BE2C (cell line): ENCODE measurements at places on chromosomes 3 and 15.

DNA sequence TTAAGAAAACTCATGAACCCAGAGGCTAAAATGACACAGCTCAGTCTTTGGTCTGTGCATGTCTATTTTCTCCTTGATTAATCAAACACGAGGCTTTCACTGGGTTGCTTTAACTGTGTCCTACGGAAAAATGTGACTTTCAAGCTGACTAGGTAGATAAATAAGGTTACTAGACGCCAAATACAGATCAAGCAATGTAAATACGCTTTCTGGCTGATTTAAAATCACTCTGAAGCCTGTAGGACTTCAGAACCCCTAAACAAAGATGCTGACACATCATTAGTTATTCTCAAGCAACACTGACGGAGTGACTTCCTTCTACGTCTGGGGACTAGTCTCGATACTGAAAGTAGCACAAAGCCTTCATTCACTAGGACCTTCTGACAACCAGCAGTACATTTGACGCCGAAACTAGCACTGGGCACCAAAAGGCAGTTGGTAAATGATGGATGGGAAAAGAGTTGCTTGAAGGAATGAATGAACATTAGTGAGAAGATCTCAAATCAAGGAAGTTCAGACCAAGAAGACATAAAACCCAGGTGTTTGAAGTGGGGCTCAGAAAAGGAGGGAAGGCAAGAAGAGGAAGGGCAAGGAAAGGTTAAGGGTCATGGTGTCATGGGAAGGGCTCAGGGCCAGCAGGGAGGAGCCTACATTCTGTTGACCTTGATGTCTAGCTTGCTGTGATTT lies 67.1 kb upstream of the CDV3 start:
- no peak for DNase-seq

DNA sequence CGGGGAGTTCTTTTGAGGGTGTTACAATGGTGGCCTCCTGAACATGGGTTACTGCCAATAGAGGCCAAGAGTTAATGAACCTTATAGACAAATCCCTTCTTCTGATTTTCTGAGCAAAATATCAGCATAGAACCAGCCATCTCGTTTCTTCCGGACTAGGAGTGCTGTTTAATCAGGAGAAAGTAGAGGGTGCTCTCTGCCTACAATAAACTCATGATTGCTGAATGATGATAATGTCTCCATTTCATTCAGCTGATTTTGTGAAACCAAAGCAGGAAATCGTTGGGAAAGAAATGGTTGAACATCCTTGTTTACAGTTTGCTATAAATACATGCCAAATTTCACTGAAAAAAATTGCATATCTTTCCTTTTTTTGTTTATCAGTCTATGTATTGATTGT lies 142.8 kb upstream of the PLSCR5 start:
- no peak for DNase-seq

DNA sequence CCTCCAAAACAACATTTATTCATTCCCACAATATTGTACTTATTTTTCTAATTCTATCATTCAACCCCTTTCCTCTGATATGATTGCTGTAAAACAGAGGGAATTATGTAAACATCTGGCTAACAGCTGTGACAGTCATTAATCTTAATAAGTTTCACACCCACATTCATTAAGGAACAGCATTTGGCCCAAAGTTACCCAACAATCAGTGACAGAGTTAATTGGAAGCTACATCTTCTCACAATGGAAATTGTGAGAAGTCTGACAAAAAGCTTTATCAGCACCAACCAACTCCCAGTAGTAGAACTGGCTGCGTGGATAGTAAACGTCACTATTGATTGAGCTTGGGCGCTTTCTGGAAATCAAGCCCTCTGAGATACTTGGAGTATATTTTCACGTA lies 165.8 kb upstream of the SLC24A5 start:
- no peak for DNase-seq

DNA sequence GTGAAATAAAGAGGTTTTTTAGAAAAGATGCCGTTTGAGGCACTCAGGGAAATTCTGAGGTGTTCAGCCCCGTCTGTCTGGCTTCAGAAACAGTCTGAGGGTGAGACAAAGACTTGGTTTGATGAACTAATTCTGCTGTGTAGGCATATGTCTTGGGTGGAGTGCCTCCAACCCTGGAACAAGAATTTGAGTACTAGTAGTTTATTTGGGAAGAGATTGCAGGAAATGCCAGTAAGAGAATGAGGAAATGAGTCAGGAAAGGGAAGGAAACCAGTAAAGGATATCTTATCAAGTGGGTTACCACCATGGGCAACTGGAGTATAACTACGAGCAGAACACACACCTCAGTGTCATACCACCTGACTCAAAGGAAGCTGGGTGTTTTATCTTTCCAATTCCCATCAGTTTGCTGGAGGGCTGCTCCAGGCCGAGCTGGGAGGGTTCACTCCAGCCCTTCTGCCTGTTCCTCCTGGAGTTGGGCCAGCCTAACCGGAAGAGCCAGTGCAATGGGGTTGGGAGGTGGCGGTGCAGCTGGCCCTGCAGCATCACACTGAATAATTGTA lies 75.3 kb downstream of the TGFBR2 start:
- DNase-seq, result peak; percentile 58

- DNase-seq, result no peak
These were observed 11.8 kb downstream of the DPH3 start for GRCh38 chr3:16252988-16253387.

DNA sequence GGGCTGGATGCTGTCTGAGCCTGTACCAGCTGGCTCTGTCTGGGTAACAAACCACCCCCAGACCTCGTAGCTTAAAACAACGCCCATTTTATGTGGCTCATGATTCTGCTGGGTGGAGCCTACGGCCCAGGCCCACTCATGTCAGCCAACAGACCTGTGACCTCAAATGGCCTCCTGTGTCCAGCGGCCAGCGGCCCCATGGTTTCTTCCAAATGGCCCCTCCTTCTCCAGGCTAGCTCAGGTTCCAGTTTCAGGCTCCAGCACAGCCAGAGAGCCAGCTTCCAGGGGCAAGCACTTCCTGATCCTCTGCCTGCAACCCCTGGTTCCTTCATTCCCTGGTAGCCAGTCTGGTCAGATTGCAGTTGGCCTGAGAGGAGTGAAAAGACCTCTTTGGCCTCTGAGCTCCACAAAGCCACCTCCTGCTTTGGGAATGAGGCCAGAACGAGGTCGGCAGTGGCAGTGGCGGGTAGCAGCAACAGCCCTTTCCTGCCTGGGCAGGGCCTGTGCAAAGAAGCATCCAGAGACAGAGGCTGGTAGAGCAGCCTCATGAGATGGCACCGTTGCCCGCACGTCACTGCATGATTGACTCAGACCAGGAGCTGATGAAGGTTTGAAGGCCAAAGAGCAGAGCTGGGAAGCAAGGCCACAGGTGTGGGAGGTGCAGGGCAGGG lies 21.0 kb upstream of the PLXNA1 start:
- DNase-seq, result no peak

DNA sequence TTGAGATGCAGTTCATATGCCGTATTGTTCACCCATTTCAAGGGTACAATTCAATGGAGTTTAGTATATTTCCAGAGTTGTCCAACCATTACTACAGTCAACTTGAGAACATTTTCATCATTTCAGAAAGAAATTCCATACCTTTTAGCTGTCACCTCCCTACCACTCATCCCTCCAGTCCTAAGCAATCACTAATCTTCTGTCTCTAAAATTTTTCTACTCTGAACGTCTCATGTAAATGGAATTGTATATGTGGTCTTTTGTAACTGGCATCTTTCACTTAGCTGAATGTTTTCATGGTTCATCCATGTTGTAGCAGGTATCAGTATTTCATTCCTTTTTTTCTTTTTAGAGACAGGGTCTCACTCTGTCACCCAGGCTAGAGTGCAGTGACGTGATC lies 51.1 kb downstream of the CMTM7 start:
- DNase-seq, result no peak

GRCh38 chr3:42394579-42395288 lies 15.7 kb downstream of the LYZL4 start:
- DNase-seq, result no peak

DNA sequence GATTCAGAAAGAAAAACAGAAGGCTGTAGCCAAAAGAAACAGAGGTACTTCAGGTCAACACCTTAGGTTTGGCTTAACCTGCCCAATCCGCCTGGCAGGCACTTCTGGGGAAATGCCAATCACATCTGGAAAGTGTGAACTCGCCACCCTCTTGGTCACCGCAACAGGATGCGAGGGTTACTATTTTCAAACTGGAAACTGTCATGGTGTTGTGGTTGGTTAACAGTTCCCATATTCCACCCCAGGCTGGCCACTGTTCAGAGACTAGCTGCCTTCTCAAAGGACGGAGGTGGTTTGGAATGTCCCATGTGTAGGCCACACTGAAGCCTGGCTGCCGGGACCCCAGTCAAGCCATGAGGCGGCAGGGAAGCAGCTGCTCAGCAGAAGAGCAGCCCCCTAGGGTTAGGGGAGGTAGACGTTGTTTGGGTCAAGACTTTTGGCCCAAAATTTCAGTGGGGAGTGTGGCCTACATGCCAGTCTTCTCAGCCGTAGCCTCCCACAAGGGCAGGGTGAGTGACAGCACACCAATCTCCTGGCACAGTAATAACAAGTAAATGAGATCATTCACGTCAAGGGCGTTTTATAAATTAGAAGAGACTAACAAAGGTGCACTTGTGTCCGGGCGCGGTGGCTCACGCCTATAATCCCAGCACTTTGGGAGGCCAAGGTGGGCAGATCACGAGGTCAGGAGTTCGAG lies 54.6 kb downstream of the UMPS start:
- DNase-seq, result no peak

DNA sequence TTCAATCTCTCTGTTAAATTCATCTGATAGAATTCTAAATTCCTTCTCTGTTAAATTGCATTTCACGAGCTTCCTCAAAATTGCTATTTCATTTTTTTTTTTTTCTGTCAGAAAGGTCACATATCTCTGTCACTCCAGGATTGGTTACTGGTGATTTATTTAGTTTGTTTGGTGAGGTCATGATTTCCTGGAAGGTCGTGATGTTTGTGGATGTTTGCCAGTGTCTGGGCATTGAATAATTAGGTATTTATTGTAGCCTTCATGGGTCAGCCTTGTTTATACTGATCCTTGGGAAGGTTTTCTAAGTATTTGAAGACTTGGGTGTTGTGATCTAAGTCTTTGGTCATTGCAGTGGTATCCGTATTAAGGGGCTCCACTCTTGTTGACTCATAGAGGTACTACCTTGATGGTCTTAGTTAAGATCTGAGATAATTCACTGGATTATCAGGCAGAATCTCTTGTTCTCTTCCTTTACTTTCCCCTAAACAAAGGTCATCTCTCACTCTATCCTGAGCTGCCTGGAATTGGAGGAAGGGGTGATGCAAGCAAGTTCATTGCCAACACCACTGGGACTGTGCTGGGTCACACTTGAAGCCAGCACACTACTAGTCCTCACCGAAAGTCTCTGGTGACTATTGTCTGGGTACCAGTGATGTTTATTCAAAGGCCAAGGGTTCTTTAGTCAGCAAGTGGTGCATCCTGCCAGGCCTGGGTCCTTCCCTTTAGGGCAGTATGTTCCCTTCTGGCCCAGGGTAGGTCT lies 231.1 kb downstream of the GBE1 start:
- no peak for DNase-seq

- peak; percentile 91 for DNase-seq
These were observed 36.3 kb downstream of the CHST14 start for GRCh38 chr15:40506964-40507571.

DNA sequence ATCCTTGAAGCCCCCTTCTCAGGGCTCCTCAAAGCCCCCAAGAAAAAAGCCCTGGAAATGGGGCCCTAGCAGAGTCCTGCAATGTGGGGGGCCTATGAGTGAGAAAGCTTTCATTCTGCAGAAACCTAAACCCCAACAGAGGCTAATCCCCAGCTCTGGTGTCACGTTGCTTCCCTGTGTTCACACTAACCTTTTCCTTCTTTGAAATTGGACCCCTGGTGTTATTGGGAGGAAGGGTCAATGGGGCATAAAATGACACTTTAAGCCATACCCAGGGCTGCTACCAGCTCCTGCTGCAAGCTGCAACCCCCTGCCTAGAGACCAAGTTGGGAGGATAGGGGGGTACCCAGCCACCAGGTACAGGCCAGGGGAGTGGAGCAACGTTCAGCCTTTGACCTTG lies 2.1 kb downstream of the CYP1A2 start:
- DNase-seq, result no peak

DNA sequence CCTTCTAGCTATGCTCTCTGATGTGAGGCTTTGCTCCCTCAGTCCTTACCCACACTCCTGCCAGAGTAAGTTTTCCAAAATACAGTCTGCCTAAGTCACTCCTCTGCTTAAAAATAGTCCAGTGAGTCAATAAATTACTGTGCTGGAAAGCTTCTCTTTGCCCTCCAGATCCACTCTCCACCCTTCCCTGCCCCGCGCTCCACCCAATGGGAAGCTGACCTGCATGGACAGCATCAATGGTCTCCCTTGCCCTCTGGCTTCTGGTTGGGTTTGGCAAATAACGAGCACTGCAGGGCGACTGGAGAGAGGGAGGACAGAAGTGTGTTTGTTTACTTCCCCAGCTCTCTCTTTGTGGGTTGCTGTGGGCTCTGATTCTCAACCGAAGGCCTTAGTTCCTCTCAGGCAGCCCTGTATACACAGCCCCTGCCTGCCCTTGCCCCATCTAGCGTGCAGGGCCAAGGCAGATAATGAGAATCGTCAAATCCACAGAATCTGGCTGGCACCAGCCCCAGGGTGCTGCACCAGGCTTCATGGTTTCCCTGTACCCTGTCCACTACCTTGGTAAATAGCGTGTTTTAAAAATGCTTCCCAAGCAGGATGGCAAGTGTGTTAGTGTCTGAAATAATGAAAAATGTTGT lies 110.4 kb downstream of the ADAMTSL3 start:
- no peak for DNase-seq

- no peak for DNase-seq
These were observed 110.7 kb upstream of the P2RY1 start for GRCh38 chr3:152724270-152724669.

- no peak for DNase-seq
These were observed 910.6 kb downstream of the NTRK3 start for GRCh38 chr15:87345961-87346360.

- DNase-seq, result peak; percentile 38
These were observed 462.1 kb downstream of the MFSD1 start for GRCh38 chr3:159263750-159264553.

DNA sequence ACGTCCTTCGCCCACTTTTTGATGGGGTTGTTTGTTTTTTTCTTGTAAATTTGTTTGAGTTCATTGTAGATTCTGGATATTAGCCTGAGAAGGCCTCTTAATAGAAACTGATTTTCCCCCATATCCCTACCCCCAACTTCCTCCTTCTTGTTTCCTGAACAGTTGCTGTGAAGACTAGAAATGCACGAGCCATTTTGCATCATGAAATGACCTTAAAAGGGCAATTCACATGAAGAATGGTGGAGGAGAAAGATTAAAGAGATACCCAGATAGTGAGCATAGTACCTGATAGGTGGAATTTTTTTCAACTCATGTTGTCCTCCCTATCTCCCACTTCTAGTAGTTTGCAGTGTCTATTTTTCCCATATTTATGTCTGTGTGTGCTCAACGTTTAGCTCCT lies 55.2 kb upstream of the KCNH8 start:
- DNase-seq, result no peak

- DNase-seq, result no peak
These were observed 152.0 kb downstream of the RAP2B start for GRCh38 chr3:153314038-153314437.

- no peak for DNase-seq
These were observed 81.2 kb downstream of the FAM43A start for GRCh38 chr3:194766845-194767244.
